ENCODE measurements at places on chromosomes 11 and 22.

- DNase-seq: no peak
Observed at GRCh38 chr11:118886681-118887111, 3.0 kb downstream of the CXCR5 start.

- DNase-seq: no peak
Observed at GRCh38 chr11:73579641-73580434, 18.1 kb downstream of the FAM168A start.

GRCh38 chr11:102467853-102468580 is 15.5 kb upstream of the TMEM123 start:
- no peak for DNase-seq

- DNase-seq: no peak
Observed at GRCh38 chr22:49132009-49132408, 695.7 kb downstream of the BRD1 start.
